ENCODE measurements at places on chromosomes 5 and 9.

DNA sequence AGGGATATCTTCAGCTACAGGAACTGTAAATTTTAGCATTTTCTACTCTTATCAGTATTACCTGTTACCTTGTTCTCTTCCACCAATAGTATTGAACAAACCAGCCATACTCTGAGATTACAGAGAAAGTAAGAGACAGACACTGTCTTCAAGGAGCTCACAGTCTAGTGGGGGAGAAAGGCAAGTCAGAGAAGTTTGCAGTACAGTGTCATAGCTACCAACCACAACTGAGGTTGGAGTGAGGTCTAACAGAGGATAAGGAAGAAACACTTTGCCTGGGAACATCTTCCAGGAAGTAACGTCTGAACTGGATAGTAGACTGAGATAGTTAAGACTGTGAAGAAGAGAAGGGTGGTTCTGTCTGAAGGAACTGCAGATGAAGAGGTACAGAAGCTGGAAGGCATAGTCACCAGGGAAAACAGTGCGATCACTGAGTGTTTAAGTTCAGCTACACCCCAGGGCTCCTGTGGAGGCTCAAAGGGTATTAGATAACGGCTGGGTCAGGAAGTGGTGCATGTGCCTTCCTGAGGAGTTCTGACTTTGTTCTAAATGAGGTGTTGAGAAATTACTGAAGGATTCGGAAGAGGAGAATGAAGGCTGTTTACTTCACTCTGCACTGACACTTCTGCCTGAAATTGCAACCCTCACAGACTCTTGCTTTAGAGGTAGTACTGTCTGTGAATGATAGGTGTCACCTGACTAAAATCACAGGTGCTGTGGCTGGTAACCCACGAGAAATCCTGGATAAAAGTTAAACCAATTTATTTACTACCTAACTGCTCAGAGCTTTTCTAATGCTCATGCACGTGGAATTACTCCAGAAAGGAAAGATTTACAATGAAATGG, 841.6 kb downstream of the MAT2B start:
- DNase-seq = no peak

DNA sequence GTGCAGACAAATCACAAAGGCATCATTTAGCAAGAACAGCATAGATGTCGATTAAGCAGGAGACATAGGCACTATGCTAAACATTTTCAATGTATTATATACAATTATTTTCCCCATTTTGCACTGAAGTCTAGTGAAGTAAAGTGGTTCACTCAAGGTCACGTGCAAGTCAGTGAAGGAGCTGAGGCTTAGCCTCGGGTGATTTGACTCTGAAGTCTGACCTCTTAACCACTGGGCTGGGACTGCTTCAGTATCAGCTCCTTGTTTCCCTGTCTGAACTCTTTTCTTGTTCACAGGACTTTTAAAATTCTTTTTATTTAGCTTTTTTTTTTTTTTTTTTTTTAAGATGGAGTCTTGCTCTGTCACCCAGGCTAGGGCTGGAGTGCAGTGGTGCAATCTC, 262.7 kb downstream of the DRD1 start:
- no peak for DNase-seq

GRCh38 chr9:76716085-76716672, 48.1 kb upstream of the PCA3 start:
- no peak for DNase-seq

DNA sequence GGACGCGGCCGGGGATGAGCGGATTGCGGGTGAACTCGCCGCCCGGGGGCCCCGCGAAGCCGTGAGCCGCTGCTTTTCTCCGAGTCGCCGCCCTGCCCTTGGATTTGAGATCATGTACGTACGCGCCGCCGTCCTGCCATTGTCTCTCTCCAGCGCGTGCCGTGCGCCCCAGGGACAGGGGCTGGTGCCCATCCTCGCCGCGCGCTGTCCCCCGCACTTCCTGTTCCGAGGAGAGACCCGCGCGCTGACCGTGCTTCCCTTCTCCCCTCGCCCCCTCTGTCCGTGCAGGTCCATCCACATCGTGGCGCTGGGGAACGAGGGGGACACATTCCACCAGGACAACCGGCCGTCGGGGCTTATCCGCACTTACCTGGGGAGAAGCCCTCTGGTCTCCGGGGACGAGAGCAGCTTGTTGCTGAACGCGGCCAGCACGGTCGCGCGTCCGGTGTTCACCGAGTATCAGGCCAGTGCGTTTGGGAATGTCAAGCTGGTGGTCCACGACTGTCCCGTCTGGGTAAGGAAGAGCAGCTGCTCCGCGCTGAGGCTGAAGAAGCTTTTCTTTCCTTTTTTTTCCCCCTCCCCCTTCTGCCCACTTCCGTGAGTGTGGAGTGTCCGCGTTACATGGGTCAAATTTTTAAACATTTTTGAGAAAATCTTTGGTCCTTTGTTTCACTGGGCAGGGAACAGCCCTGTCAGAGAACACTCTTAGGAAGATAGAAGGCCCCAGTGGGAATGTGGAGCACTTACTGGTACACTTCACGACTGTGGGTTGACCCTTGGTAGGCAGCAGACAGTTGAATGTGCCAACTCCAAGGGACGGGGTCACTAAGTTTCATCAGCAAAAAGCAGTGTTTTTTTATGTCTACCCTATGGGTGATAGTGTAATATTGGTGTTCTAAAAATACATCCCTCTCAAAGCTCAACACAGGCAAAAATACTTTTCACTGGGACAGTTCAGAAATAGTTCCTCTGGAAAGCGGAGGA, 727 bp downstream of the RHOBTB3 start:
- DNase-seq = no peak

- no peak for DNase-seq
Measured at GRCh38 chr9:6907772-6908381, 150.1 kb downstream of the KDM4C start.

DNA sequence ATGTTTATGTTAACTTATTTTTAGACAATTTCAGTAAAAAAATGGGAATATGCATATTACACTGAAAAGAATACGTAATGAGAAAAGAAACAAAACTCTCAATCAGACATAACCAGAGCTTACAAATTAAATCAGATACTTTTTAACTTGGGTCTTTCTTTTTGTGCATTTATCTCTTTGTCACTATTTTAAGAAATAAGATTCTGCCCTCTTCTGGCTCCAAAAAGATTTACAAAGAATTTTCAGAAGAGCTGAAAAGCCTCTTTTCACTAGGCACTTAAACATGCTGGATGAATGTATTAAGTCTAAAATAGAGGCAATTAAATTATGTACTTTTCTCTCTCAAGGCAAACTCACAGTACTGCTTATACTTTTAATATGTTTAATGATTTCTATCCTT, 55.5 kb downstream of the CEP120 start:
- no peak for DNase-seq

DNA sequence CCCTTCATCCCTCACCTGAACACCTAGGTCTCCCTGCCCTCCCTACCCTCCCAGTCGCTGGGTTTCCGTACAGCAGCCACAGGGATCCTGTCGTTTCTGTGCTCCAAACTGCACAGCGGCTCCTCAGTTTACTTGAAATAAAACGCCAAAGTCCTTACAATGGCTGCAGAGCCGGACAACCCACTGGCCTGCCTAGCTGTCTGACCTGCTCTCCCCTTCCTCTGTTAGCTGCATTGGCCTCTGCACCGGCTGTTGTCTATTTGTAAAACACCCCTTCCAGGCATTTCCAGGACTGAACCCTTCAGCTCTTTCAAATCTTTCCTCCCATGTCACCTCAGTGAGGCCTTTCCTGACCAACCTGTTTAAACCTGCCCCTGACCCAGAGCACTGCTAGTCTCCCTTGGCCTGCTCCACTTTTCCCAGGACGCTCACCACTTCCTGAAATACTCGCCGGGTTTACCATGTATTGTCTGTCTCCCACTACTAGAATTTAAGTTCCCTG, 9.1 kb upstream of the MGAT1 start:
- no peak for DNase-seq

- DNase-seq = no peak
Measured at GRCh38 chr9:121871431-121872025, 220.1 kb downstream of the DAB2IP start.
